Neural crest cell (in vitro differentiated cells): ENCODE measurements at places on chromosomes 6 and 20. TPM values are rescaled to one million over a fixed set of nuclear protein-coding genes. Genes with fewer than 3 reads are reported as not detected.
A peak's percentile ranks its signal among the peaks of the same experiment; 100 is the strongest.

- DNase-seq = peak; percentile 2
Measured at GRCh38 chr20:11995805-11996567, 78.3 kb downstream of the BTBD3 start.

GRCh38 chr6:26156850-26157250 is 69.6 kb downstream of the HFE start:
- peak; percentile 57 for DNase-seq

Gene RRAGD
- 12.8 and 14.0 TPM in 2 replicates for total RNA-seq

DNA sequence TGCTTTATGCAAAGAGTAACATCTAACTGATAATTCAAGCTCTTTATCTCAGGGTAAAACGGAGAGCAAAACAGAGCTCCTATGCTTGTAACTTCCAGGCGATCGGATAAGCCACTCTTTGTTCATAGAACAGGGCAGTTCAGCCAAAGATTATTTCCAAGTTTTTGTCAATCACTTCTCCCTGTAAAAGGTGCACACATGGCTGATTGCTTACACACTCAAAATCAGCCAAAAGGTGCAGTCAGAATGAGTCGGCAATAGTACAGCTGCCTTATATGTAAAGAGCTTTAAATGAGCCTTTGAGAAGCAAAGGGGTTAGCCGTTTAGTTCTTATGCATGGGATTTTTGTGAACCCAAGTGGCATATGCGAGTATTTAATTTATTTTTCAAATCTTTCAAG is 449.6 kb upstream of the POU3F2 start:
- no peak for DNase-seq

Gene CDSN
- total RNA-seq = not detected in 2 replicates

DNA sequence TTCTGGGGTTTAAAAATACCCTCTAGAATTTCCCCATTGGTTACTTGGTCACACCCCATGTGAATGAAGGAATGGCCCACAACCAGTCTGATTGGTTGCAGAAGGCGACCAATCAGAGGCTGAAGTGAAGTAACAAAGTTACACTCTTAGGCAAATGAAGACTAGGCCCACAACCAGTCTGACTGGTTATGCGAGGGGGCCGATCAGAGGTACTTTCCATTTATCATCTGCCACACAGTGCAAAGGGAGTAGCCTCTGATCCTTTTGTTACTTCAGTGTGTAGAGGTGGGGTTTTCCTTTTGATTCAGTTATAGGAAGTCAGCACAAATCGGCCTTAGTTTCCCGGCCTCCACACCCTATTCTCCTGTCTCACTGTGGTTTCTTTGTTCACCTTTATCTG is 61.2 kb upstream of the SGK1 start:
- DNase-seq = no peak

DNA sequence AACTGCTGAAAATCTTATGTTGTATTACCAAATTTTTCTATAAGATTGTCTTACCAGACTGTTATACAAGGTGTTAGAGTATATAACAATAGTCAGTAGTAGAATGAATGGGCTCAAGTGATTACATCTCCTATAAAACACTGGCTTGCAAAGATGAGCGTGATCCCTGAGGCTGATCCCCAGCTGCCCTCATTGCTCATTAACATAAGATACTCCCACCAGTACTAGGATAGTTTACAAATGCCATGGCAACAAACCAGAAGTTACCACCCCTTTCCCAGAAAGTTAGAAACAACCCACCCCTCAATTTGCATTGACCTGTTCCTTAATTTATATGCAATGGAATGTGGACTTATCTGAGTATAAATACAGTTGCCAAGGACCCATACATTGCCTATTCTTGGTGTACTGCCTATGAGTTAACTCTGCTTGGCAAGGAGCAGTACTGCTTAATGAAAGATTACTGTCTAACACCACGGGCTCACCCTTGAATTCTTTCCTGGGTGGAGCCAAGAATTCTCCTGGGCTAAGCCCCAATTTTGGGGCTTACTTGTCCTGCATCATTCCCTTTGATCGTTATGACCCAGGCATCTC is 252.8 kb upstream of the CHD6 start:
- no peak for DNase-seq

DNA sequence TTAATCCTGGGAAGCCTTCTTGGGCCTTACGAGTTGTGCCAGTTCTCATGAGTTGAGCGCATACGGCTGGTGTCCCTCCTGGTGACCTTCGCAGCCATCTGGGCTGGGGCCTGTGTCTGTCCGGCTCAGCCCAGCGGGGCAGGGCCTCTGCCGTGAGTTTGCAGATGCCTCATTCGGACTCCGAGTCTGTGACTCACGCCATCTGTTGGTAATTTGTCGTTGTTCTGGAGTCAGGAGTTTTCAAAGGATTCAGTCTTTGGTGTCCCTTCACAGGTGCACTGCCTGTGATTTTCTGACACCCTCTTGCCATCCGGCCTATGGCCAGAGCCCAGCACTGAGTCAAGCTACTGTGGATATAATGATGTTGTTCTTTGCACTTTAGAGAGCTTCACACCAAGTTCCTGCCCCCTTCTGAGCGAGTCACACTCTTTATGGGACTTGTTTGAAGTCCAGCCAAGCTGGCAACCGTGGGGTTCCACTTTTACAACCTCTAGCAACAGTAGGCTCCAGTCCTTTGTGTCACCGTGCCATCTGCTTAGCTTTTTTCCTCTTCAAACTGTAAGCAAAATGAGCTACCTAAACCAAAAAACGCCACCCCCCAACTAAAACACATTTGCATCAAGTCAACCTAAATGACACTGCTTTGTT is 175.6 kb downstream of the AIG1 start:
- DNase-seq = no peak

DNA sequence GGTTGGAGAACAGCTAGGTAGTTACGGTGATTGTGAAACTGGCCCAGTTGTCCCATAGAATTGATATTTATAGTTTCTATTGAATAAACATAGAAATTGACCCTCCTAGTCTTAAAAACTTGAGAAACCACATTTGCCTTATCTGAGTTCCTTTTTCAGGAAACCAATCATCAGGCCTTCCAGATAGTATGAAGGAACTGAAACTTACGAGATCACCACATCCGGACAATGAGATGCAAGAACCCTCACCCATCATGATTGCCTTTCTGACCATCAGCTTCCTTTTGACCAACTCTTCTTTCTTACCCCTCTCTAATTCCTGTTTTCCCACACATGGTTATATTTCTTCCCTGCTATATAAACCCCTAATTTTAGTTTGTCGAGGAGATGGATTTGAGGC is 21.8 kb downstream of the SLC35F1 start:
- DNase-seq = no peak

Gene BMP2
- total RNA-seq = 0.58 and 0.84 TPM in 2 replicates

DNA sequence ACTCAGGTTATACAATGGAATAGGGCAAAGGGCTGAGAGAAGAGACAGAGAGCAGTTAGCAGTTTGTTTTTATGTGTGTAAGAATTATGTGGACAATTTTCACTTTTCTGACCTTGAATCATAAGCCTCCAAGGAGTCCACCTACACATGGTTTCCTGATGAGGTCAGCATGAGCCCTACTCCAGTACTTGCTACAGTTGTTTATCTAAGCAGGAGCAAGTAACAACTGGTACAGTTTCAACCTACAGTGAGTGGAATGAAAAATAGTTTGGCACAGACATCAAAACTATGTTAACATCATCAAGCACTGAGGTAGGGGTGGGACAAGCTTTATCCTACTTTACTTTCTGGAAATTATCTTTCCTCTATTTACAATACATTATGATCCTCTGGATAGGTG is 426.7 kb upstream of the ID4 start:
- no peak for DNase-seq

Gene NCOA3
- 23.9 and 25.7 TPM in 2 replicates for total RNA-seq

Gene TMEM242
- total RNA-seq = 10.4 and 11.3 TPM in 2 replicates

- DNase-seq = no peak
Measured at GRCh38 chr6:113491376-113491775, 365.8 kb upstream of the MARCKS start.

GRCh38 chr6:67535946-67536345 is 1099.1 kb upstream of the ADGRB3 start:
- no peak for DNase-seq

- peak; percentile 76 for DNase-seq
Measured at GRCh38 chr6:20126789-20127653, 85.2 kb downstream of the MBOAT1 start.

DNA sequence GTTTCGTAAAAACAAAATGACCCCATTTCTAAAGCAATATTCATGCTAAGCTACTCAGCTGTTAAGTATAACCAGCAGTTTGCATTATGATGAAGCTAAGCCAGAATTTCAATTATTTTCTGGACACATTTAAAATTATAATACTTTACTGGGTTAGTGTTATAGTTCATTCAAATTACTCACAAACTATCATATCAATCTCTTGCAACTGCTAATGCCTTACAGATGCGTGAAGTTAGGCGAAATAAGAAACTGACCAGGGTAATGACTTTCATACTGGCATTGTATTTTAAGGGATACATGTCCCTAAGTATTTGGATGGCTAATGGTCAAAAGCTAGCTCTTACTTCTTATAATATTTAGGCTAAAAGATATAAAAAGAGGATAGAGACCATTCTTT is 249.6 kb downstream of the TSHZ2 start:
- DNase-seq = no peak

GRCh38 chr6:32075781-32076180 is 33.4 kb downstream of the TNXB start:
- DNase-seq = no peak

DNA sequence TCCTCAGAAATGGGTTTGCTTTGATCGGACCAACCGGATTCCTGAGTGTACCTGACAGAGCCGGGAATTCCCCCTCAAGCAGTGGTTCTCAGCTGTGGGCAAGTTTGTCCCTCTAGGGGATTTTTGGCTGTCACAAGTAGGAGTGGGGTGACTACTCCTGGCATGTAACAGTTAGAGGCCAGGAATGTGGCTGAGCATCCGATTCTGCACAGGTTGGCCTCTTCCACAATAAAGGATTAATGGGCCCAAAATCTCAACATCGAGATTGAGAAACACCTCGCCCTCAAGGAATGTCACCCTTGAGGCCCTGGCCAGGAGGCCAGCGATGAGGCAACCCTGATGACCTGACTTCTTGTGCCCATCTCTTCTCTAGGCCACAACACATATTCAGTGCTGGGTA is 7.9 kb downstream of the AGPAT4 start:
- no peak for DNase-seq

Gene RPL10A
- total RNA-seq = 1,717 and 1,733 TPM in 2 replicates

Gene ELOVL2
- total RNA-seq = 12.8 and 13.8 TPM in 2 replicates

DNA sequence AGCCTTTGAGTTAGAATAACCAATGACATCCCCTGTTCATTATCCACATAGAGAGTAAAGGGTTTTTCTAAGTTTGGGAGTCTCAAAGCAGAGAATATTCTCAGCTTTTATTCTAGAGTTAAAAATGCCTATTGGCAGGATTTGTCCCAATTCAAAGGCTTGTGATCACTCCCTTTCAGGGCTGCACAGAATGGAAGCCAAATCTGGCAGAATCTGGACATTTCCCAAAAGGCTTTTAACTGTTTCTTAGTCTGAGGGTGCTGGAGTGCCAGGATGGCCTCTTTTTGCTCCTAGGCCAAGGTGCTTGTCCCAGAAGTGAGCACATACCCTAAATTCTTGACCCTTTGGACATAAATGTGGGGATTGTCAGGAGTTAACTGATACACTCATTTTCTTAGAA is 556.6 kb downstream of the DOK5 start:
- no peak for DNase-seq

Gene RSPH4A
- 2.2 and 2.4 TPM in 2 replicates for total RNA-seq

DNA sequence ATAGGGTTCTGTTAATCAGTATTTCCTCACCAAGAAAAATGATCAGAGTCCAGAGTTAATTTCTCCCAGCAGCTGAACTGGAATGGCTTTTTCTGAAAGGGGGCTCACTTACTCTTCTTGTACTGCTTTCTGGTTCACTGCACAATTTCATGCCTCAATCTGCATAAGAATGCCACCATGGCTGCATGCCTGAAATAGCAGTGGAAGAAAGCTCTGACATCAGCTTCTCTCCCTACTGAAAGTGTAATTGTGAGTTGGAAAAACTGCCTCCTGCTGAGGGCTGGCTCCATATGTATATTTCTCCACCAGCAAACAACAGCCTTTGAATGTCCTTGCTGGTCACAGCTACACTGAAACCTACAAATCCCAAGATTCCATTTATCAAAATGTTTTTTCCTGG is 1027.2 kb upstream of the GJE1 start:
- peak; percentile 30 for DNase-seq

GRCh38 chr6:73679009-73679408 is 17.0 kb upstream of the CD109 start:
- no peak for DNase-seq

Gene C20orf141
- not detected in 2 replicates for total RNA-seq

DNA sequence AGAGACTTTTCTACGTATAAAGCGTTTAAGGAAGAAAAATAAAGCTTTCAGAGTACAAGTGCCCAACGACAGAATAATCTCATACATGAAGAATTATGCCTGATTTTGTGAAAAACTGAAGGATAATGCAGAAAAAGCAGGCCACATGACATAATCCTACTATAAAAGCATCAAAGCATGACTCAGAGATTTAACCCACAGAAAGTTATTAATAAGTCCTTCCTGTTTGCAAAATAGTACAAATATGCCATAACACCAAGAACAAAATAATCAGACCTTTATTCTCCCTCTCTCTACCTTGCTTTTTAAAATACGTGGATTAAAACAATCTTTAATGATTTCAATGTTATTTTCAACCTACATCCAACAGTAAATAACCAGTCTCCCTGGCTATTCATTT is 118.6 kb upstream of the BCLAF1 start:
- DNase-seq = no peak

- no peak for DNase-seq
Measured at GRCh38 chr20:41956338-41957074, 338.3 kb upstream of the CHD6 start.

Gene WFDC5
- not detected in 2 replicates for total RNA-seq

DNA sequence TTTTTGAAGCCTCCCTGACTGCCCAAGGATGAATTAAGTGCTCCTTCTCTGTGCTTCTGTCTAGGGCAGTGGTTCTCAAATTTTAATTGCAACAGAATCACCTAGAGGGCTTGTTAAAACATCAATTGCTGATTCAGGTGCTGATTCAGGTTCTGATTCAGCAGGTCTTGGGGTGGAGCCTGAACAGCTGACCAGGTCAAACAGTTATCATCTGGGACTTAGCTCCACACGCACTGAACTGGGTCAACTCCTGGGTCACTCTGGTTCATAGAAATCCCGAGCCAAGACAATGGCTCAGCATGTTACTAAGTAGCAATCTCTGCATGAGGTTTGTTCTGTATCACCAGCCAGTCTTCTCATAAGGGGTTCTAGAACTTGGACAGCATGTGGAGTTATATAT is 192.3 kb downstream of the GJA1 start:
- DNase-seq = no peak
